ENCODE measurements at places on chromosomes 13 and 19.

- DNase-seq = no peak
Observed at GRCh38 chr19:55149078-55150003, at the start of gene TNNT1. TNNT1 (minus strand) TSS chr19:55149206; CDS start chr19:55147157, 2,049 bp downstream.

GRCh38 chr13:34430294-34430693 lies 511.8 kb upstream of the NBEA start:
- no peak for DNase-seq

DNA sequence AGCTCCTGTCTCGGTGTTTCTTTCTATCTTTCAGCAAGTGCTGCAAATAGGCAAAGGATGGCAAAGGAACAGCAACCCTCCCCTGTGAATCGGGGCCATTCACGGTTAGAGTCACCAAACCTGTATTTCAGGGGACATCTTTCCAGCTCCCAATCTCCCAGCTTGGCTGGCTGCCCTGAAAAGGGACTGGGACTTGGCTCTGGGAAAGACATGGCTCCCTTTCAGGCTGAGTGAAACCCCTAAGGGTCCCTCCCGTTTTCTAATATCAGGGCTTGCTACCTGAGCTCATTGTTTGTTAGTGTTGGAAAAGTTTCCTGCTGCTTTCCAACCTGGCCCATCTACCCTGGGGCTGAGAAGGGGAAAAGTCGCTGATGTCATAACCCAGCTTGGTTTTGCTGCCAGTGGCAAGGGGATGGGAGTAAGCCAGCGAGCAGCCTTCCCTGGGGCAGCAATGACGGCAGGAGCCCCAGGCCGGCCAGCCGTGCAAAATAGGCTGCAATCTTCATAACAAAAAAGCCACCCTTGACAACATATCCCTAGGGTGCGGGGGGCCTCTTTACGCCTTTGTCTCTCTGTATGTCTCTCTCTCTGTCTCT lies 29.9 kb downstream of the SERP2 start:
- DNase-seq = no peak

DNA sequence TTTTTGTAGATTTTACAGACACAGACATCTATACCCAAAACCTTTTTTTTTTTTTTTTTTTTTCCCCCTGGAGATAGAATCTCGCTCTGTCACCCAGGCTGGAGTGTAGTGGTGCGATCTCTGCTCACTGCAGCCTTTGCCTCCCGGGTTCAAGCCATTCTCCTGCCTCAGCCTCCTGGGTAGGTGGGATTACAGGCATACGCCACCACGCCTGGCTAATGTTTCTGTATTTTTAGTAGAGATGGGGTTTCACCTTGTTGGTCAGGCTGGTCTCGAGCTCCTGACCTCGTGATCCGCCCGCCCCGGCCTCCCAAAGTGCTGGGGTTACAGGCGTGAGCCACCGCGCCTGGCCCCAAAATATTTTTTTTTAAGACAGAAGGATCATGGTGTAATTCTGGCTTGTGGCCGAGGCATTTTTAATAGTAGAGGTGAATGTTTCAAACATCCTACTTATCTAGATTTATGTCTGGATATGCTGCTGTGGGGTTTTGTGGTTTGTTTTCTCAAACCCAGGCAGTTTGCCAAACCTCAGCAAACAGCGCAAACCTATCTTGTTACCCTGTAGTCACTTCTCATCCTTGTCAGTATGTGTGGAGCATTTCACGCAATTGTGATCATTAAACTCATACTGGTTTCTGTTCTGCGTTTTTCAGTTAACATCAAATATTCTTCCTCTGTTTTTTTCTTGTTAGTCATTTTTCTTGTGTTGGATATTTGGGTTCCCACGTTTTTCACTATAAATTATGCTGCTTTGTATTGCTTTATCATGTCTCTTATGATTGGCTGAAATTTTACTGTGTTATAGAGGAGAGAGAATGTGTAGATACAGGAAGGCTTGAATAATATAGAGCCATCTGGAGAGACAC lies 36.2 kb upstream of the GARRE1 start:
- peak; percentile 81 for DNase-seq

- no peak for DNase-seq
Observed at GRCh38 chr19:32068793-32069192, 276.6 kb upstream of the ZNF507 start.

DNA sequence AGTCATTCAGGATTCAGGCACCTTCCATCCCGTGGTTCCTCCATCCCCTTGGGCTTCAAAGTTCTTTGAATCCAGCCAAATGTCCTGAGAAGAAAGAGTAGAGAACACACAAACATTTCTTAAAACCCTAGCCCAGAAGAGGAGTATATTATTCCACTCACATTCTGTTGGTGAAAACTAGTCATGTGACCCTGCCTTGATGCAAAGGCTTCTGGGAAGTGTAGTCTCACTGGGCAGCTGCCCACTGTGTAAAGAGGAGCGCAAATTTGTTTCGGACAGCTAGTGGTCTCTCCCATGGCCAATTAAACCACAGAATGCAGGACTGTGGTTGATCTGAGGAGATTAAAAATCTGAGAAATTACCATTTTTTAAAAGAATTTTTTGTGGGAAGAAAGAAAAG lies 304.4 kb downstream of the SUCLA2 start:
- DNase-seq = no peak

GRCh38 chr19:43457809-43458208 lies 7.6 kb downstream of the LYPD3 start:
- no peak for DNase-seq

DNA sequence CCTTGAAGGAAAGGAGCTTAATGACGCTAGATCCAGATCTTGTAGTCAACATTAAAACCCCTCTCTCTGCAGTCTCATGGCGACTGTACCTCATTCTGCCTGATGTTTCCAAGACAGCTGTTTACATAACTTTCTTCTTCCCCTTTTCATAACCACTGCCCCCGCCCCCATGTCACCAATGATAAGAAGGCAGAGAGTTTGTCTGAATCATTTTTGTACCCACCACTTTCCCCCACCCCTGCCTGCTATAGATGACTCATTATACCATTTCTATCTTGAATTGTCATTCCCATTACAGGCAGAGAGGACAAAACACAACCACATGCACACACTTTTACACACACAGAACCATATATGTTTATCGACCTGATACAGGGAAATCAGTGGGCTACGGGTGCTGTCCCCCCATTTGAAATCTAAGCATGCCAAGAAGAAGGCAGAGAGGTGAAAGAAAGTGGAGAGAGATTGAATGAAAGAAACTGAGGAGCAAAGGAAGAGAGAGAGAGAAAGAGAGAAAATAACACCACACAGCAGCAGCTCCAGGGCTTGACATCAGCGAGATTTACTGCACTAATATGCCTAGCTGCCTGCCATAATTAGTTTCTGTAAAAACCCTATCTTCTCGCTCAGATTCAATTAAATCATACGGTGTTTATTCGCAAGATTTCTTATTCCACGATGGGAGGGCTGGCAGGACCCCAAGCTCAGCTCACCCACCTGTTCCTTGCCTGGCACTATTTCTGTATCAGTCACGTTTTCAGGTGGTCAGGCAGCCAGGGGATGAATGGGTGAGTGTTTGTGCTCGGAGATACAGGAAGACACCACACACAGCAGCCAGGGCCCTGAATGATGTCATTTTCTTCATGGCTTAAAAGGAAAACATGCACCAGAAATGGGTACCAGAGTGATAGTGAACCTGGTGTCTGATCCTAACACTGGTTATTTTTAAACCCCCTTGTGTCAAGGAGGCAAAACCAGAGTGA lies 114.3 kb upstream of the SERP2 start:
- peak; percentile 77 for DNase-seq

- no peak for DNase-seq
Observed at GRCh38 chr19:27974082-27974513, 1238.9 kb downstream of the UQCRFS1 start.

DNA sequence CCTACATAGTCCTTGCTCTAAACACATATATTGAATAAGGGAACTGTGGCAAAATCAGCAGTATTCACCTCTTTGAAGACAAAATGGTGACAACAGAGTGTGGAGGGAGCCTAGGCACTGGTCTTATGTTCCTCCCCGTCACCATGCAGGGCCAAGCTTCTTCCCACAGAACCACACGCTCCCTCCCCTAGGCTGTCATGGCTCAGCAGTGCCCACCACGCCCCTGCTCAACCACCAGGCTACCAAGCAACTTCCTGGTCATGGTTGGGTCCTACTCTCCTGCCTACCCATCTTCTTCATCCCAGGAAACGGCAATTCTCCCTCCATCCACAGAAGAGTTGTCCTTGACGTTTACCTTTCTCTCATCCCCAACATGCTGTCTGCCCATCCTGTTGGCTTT lies 126.1 kb downstream of the CRYL1 start:
- DNase-seq = no peak

DNA sequence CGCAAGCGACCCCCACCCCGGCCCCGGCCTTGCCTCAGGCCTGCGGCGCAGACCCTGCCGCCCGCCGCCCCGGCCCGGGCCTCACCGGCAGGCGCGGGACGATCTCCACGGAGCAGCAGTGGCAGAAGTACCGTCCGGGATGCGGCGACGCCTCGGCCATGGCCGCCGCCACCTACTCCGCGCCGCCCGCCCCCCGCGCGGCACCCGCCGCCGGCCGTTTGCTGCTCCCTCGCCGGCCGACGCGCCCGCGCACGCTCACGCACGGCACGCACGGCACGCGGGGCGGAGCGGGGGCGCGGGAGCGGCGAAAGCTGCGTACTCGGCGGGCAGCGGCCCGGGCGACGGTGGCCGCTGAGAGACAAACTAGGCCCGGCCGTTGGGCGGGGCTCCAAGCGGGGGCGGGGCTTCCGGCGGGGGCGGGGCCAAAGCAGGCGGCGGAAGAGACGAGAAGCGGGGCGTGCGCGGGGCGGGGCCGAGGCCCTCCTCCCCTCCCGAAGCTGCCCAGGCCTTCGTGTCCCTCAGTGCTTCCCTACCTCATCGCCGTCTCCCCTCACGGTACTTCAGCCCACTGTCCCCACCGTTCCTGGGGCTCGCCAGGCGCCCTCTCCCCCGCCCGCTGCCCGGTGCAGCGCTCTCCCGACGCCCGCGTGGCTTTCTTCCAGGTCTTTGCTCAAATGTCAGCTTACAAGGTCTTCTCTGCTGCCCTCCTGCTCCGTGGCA lies at the start of gene RNF126:
Gene RNF126 (minus strand): TSS at position 253 of the 720 bp plus-strand sequence. CDS start 93 bp downstream, at position 160.
- DNase-seq = peak; percentile 98

- DNase-seq = no peak
Observed at GRCh38 chr13:42035905-42036521, 12.4 kb upstream of the DGKH start.

GRCh38 chr13:41117869-41118268 lies 14.7 kb downstream of the KBTBD6 start:
- no peak for DNase-seq

DNA sequence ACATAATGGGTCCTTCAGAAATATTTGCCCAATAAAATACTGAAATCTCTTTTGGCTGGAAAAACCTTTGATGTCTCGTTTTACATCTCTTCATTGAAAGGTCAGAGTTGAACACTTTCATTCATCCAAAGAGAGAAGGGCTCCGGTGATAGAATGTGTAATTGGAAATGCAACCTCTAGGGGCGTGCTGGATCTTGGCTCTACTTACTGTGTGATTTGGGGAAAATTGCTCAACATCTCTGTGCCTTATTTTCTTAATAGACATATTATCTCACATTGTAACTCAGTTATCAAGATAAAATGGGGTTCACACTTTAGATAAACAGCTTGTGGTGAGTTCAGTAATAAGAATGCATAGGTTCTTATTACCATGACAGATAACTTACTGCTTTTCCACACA lies 1444.1 kb downstream of the SLITRK5 start:
- no peak for DNase-seq

- no peak for DNase-seq
Observed at GRCh38 chr19:4976401-4977298, 7.7 kb downstream of the KDM4B start.

GRCh38 chr13:79725841-79726240 lies 244.9 kb downstream of the NDFIP2 start:
- DNase-seq = no peak

DNA sequence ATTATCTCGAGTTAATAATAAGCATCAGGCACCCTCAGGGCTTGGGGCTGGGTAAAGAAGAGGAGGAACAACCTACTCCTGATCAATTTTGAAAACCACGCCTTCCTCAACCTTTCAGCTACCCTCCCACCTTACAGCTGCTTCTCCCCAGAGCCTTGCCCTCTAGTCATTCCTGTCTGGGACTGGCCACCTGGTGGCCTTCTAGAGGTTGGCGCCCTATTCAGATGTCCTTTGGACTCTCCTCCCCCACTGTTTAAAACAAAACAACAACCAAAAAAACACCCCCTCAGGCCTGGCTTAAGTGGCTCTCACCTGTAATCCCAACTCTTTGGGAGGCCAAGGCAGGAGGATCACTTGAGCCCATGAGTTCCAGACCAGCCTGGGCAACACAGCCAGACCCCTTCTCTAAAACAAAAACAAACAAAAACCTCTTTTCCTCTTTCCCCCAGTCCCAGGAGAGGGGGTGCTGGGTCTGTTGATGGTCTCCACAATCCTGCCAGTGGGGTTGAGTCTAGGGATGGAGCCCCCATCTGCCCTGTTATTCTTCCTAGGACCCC lies 62.3 kb downstream of the CCDC70 start:
- DNase-seq = no peak

GRCh38 chr13:66264971-66265370 lies 965.2 kb downstream of the PCDH9 start:
- no peak for DNase-seq

GRCh38 chr19:45117167-45117594 lies 24.2 kb downstream of the PPP1R37 start:
- DNase-seq = peak; percentile 58

DNA sequence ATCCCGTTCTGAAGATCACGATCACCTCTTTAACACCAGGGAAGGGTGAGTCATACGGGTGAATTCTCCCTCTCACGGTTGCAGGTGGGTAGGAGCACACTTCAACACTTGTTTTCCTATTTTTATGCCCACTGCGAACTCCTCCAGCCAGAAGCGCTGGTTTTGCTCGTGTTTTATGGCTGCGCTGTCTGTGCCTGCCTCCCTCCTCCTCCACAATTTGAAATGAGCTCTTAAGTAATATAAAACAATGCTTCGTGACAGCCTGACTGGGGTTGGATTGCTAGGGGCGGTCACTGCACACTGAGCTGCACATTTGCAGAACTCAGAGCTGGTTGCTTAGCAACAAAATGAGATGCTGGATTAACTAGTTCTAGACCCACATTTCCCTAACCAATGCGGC lies 12.9 kb downstream of the CCDC70 start:
- no peak for DNase-seq

DNA sequence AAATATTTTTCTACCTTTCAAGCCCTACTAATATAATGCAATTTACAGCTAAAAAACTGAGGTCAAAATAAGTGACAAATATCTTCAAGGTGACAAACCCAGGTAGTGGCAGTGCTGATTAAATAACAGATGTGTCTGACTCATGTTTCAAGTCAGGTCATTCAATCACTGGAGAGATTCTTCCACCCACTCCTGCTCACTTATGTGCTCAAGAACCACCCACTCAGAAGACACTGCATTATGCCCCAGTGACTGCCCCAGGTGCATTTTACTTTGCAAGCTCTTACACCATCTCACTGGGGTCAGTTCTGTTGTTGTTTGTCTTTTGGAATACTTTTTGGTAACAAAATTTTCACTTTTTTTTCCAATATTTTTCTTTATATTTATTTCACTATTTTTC lies 2.2 kb downstream of the ZNF100 start:
- no peak for DNase-seq

GRCh38 chr13:22499919-22500318 lies 680.9 kb upstream of the SGCG start:
- DNase-seq = no peak

- DNase-seq = peak; percentile 30
Observed at GRCh38 chr13:48304143-48304876, 759 bp downstream of the RB1 start.
